ENCODE measurements at places on chromosomes 12 and 14.

DNA sequence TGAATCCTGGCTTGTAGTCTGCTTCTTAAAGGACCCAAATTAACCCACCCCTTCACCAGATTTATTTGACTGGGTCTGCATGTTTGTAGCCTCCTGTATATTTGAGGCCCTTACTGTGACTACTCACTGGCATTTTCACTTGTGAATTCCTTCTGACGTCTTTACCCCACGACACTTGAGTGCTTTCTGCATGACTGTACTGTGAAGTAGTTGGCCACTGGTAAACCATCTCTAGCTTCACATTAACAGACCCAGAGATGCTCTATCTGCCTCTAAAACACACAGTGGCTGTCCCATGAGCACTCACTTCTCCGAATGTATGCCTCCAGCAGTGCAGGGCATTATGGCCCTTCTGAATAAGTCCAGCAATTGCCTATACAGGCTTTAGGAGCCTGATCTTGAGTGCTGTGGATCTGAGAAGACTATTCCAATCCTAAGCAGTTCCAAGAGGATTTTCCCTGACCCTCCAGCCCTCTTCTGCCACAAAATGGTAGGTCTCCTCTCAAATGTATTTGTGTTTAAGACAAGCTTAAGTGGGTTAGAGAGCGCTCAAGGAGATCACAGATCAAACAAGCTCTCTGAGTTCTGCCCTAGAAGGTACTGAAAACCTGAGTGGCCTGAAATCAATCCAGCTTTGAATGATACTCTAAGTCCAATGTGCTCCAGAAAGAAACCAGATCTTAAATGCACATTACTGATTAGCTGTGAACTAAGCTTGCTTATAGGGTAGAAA is 534.7 kb downstream of the RPS29 start:
- DNase-seq = no peak

- DNase-seq = no peak
Measured at GRCh38 chr14:25121337-25122129, 71.6 kb upstream of the STXBP6 start.

DNA sequence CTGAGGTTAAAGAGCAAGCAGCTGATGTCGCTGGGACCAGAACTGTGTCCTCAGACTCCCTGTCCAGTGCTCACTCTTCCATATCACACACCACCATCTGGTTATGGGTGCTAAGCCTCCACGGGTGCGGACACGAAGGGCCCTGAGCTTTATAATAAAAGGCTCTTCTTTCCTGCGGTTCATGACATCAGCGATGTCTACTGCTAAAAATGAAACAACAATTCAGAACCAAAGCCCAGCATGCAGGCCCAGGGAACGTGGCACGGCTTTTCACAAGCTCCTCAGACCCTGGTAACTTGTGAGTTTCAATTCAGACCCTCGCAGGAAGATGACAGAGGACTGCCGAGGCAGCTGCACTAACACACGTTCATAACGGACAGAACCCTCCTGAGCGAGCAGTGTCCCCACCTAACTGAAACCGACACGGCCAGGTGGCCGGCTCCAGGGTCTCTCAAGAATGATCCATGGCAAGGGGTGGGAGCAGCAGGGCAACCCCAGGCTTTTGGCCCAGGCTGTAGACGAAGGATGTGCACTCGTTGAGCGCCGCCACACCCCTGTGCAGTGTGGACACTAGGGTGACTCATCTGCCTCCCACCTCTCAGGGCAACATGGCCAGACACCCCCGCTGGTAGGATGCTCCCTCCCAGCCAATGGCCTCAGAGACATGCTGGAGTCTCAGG is 180.3 kb downstream of the CALM1 start:
- DNase-seq = no peak

DNA sequence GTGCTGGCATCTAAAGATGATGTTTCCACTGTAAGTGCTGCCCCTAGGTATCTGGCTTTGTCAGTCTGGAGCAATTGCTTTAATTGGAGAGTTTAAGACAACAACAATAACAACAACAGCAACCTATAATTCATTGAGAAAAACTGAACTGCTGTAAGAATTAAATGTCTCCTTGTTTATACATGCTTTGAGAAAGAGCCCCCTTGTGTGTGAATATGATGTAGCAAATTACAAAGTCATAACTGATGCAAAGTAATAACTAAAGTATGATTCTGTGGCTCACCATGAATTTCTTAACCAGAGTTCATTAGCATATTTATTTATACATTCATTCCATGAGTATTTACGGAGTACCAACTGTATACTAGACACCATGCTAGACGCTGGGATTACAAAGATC is 59.2 kb upstream of the PRIMA1 start:
- no peak for DNase-seq

All from globus pallidus (tissue), 1 donor.